Neuronal stem cell (in vitro differentiated cells): ENCODE measurements at places on chromosomes 4 and X.

DNA sequence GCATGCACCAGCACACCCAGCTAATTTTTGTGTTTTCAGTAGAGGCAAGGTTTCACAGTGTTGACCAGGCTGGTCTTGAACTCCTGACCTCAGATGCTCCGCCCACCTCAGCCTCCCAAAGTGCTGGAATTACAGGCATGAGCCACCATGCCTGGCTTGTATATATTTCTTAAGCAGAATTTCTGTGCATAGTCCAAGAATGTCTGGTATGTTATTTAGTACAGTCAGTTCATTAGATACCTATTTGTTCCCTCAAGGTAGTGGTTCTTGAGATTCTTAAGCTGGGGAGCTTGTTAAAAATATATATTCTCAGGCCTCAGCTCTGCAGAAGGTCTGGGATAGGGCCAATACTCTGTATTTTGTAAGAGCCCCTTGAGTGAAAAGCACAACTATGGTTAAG lies 4.6 kb upstream of the SERTM2 start:
- DNase-seq: no peak

DNA sequence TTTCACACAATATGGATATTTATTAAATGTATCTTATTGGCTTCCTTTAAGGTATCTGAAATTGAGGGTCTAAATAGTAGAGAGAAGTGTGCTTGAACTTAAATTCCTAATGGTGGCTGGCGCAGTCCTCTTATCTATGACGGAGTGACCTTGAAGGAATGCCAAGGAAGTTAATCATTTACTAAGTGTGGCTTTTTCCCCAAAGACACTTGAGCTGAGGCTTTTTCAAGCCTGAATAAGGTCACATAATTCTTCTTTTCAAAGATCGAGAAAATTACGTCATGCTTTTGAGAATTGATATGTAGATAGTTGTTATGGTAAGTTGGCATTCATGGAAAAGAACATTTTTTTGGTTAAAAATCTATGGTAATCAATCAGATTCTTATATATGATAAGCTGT lies 11.7 kb upstream of the PRPS2 start:
- DNase-seq: no peak

DNA sequence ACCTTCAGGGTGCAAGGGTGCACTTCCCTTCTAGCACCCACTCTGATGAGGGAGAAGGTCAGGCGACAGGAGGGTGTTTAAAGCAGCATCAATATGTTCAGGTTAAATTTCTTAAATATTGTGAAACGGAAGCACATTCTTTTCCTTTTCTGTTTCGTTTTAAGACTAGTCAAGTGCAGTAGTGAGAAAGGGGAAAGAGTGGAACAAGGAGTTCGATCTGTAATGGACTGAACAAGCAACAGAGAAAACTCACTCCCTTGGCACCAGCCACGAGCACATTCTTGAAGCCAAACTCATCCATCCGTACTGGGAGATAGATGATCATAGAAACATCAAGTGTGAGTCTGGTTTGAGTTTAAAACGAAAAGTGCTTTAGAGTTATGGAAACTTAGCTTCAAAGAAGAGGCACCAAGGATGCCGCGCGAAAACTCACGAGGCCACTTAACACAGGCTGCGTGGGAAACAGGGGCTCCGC lies 815 bp downstream of the FAM53A start:
- DNase-seq: no peak

DNA sequence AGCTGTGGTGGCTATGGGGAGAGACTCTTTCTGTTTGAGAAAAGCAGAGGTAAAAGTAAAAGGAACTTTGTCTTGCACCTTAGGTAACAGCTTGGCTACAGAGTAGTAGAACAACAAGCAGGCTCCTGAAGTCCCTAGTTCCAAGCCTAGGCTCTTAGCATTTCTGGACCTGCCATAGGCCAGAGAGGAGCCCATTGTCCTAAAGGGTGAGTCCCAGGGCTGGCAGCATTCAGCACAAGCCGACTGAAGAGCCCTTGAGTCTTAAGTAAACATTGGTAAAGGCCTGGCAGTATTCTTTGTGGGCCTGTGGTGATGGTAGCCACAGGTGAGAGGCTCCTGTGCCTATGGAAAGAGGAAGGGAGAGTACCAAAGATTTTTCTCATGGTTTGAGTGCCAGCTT lies 38.2 kb downstream of the CSN3 start:
- DNase-seq: no peak
